ENCODE measurements at places on chromosomes 5 and 9.

- DNase-seq = no peak
These were observed 584 bp upstream of the PIP5K1B start for GRCh38 chr9:68704498-68704813.

DNA sequence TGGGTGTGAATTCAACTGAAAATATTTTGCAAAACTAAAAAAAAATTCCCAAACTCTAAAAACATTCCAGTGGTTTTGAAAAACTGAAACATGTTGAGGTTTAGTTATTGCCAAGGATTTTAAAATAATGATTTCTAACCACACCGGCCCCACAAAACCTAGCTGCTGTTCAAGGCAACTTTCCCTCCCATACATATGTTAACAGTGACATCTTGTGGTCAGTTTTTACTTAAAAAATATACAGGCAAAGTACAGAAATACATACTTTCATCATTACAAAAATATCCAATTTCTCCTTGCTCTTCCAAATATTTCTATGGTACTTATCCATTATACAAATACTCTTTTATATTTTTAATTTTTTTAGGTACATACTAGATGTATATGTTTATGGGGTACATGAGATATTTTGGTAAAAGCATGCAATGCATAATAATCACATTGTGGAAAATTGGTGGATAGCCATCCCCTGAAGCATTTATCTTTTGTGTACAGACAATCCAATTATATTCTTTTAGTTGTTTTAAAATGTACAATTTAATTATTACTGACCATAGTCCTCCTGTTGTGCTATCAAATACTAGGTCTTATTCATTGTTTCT lies 34.4 kb upstream of the MRPS30 start:
- DNase-seq = peak; percentile 31

DNA sequence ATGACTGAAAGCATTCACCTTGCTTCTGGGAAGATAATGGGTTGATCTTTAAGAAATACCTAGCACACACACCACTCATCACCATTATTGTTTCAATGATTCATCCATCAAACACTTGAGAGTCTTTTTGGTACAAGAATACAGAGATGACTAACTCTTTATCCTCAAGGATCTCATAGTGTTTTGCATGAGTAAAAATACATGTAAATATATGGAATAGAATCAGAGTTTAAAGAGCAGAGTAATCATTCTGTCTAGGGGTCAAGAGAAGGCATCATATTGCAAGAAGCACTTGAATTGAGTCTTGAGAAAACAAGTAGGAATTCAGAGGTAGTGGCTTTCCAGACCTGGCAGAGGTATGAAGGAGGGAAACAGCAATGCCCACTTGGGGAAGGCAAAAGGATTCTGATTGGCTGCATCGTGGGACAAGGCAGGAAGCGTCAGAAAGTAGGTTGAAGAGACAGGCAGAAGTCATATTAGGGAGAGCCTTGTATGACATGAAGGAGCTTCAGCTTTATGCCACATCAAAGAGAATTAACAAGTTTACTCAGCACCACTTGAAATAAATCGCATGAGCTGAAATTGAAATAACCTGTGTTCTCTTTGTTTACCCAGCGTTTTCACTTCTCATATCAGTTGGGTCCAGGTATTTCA lies 542.5 kb downstream of the TLE1 start:
- DNase-seq = no peak

DNA sequence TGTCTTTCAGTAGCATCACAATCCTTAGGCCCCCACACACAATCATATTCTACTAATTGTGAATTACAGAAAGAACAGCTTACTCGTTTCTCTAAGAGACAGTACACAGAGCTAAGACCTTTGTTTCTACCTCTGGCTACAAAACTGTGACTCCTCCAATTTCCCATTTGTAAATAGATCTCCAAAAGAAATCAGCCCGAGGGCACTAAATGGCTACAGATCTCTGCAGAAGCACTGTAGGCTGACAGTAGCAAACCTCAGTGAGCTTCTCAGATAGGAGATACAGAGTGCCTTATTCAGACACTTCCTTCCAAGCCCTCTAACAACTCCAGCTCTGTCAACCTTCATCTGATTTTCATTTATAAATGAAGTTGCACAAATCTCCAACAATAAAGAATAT lies 51.0 kb downstream of the EFNA5 start:
- DNase-seq = no peak

GRCh38 chr5:125408448-125409233 lies 662.2 kb upstream of the ZNF608 start:
- no peak for DNase-seq

DNA sequence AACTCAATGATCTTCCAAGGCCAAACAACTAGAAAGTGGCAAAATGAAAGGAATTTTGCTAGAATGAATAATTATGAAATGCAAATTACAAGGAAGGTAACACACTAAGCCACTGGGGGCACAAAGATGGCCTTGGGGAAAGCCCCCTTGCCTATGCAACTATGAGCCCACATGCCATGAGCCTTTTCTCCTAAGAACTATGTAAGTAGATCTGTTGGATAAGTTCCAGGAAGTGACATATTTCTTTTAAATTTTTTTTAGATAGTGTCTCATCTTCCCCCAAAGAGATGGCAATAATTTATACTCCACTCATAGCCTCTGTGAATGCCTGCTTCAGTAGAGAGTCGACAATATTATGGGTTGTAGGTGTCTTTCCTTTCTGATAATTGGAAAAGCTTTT lies 257.8 kb downstream of the AUH start:
- DNase-seq = no peak

DNA sequence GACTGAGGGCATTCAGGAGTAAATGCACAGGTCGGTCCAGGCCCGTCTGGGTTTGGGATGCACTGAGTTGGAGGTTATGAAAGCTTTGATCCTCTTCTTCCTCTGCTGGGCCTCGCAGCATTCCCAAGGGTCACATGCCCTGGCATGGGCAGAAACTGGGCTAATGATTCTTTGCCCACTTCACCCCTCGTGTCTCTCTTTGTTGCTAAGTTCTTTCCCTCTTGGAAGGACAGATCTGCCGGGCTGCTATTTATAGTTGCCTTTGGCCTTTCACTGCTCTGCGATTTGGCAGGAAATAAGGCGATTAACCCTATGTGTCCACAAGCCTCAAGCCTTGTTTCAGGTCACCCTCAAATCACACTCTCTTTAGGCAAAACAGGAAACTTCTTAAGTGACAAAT lies 66.9 kb downstream of the ENTREP1 start:
- no peak for DNase-seq

DNA sequence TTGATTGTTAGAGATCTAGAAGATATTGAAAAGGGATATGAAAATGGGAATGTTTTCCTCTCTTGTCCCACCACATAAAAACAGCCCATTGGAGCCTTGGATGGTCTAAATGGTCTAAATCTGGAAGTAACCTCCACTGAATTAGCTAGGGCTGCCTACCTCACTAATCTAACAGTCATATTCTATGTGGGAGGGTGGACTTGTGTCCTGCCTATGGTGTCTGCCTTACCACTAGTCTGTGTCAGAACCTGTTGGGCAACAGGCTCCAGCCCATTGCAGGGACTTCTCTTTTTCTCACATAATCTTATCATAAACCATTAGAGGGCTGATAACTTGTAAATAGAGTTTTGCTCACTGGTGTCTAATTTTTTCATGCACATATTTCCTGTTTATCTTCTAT lies 548.8 kb upstream of the CDH18 start:
- no peak for DNase-seq

DNA sequence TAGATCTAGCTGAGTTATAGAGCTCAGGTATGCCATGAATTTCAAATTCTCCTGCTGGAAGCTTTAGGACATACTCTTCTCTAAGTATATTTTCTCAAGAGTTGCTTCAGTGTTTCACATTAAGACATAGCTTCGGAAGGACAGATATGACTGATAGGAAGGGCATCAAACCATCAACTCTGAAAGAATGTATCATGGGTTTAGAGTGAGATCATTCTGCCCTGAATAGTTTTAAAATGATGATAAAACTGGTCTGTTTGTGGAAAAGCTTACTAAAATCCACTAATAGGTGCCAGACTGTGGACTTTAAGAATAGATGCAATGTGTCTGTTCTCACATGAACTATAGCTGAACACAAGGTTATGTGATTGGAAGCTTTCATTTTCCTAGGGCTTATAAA lies 8.4 kb downstream of the SPEF2 start:
- no peak for DNase-seq

DNA sequence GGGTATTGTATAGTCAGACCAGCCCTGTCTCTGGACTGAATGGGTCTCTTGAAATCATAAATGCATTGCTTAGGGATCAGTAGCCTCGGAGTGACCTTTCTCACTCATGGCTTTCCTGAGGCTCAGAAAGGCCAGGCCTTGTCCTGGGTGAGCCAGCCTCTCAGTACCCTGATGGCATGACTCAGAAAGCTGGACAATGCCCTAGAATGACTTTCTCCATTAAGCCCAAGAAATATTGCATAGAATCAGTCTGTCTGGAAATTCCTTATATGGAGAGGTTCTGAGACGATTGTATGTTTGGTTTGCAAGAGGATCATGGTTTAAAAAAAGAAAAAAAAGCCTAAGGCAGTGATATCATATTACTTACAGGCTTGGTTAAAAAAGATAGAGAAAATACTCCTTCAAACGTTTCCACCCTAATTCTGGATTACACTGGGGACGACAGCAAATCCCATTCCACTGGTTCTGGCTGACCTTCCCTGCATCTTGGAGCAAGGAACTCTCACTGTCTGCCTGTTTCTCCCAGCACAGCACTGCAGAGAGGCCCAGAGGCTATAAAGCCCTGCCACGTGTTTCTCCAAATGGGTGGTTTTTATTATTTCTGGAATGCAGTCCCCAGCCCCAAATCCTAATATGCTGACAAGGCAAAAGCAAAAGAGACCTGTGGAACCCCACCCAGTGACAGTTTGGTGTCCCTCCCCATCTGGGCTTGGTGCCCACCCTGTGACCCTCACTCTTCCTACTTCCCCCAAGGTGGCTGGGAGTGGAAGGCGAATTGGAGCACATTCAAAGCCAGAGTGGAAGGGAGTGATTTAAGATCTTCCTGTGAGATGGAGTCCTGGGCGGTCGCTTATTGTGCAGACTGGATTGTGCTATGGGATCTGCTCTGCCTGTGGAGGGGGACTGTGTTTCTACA lies 34.4 kb downstream of the MAP1B start:
- DNase-seq = no peak

DNA sequence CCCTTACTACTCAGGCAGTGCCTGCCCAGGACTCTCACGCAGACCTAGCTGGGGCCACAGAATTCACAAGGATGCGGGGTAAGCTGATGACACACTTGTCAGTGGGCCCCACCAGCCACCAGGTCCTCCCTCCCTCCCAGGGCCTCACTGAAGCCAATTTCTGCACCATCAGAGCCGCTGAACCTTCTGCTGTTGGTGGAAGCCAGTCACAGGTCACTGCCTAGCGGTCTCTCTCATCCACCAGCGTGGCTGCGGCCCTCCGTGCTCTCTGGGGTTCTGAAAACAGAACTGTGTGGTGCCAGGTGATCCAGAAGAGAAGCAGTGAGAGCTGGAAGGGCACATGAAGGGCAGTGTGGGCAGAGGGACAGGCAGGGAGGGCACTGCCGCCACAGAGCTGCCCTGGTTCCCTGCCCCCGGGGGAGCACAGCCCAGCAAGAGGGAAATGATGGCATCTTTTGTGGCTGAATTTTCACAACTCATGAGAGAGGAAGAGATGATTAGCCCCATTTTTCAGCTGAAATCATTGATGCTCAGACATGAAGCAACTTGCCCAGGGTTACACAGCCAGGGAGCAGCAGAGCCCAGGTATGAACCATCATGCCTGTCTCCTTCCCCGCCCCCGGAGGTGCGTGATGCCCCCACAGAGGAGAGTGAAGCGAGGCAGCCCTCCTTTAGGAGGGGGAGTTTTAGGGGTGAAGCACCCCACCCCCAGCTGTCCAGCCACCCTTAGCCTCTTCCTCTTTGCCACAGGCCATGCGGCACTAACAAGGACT lies 41.4 kb upstream of the CPLX2 start:
- DNase-seq = no peak
